Panc1 (cell line): ENCODE measurements at places on chromosomes 3 and 15.

- DNase-seq = no peak
Measured at GRCh38 chr3:135865085-135865484, 100.4 kb upstream of the PPP2R3A start.

GRCh38 chr15:48324949-48325348 lies 6.3 kb upstream of the DUT start:
- DNase-seq = no peak

DNA sequence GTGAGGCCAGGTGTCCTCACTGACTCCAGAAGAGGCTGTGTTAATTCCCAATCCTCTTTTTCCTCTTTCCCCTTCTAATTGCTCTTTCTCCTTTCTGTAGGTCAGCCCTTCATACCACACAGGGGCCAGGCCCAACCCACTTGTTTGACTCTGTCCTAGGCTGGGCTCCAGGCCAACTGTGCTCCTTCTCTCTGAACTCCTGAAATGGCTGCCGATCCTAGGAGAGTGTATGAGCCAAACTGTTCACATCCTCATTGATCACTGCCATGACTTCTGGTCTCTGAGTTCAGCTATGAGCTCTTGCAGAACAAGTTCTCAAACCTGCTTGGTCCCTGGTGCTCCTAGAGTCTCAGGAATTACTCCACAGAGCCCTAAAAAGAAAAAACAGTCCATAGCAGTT lies 145.1 kb downstream of the VGLL4 start:
- DNase-seq = no peak

GRCh38 chr15:30043211-30043655 lies 39.5 kb upstream of the GOLGA8J start:
- DNase-seq = no peak

GRCh38 chr3:157586293-157586692 lies 83.1 kb upstream of the VEPH1 start:
- no peak for DNase-seq

- DNase-seq = no peak
Measured at GRCh38 chr3:187746059-187746441, 782 bp upstream of the BCL6 start.

GRCh38 chr15:51161491-51162220 lies 67.0 kb upstream of the TNFAIP8L3 start:
- DNase-seq = no peak

DNA sequence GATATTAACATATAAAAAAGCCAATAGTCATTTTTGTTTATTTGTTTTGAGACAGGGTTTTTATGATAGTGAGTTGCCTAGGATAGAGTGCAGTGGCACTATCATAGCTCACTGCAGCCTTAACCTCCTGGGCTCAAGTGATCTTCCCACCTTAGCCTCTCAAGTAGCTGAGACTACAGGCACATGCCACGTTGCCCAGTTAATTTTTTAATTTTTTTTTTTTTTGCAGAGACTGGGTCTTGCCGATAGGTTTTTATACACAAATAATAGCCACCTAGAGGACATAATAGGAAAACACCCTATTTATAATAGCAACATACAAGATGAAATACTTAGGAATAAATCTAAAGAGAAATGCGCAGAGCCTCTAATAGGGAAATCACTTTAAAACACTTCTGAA lies 13.3 kb downstream of the EIF3J start:
- DNase-seq = no peak
